ENCODE measurements at places on chromosomes 3 and 15.
A peak's percentile ranks its signal among the peaks of the same experiment; 100 is the strongest.

- DNase-seq, result no peak
Measured at GRCh38 chr15:33742800-33743199, 225.5 kb upstream of the CHRM5 start.

GRCh38 chr15:38335116-38335515, 82.5 kb downstream of the SPRED1 start:
- no peak for DNase-seq

DNA sequence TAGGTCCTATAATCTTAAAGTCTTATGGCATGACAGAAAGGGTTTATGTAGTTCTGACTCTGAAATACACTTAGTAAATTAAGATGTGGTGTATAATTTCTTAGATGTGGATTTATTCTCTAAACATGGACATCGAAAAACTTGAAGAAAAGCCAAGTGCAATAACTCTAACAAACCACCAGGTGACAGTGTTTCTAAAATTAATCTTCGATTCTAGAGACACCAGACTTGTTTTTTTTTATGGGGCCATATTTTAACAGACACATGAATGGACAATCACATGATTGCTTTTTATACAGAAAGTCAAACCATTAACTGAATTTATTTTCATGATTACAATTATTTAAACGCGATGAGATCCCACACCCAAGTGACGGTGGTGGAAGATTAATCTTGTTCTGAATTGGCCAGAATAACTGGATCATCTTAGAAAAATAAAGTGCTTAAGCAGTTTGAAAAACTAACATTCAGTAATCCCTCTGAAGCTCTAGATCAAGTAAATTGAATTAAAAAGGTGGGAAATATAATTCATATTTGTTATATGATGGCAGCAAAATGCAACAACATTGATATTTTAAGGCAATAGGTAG, 305.1 kb downstream of the LSAMP start:
- peak; percentile 57 for DNase-seq

- peak; percentile 39 for DNase-seq
Measured at GRCh38 chr3:81910244-81910852, 148.9 kb upstream of the GBE1 start.

- DNase-seq, result no peak
Measured at GRCh38 chr15:100879061-100879463, 569 bp upstream of the ALDH1A3 start.

DNA sequence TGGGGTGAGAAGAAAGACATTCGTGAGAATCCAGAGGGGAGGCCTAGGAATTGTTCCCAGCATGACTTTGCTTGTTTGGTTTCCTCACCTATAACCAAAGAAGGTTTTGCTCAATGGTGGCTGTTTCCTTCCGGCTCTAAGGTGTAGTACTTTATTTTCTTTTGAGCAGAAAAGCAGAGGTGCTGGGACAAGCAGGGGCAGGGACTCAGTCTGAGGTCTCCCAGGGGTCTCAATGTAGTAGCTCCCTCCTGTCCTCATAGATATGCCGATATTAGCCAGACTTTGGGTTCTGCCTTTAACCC, 41.6 kb downstream of the ZBTB38 start:
- DNase-seq, result no peak

DNA sequence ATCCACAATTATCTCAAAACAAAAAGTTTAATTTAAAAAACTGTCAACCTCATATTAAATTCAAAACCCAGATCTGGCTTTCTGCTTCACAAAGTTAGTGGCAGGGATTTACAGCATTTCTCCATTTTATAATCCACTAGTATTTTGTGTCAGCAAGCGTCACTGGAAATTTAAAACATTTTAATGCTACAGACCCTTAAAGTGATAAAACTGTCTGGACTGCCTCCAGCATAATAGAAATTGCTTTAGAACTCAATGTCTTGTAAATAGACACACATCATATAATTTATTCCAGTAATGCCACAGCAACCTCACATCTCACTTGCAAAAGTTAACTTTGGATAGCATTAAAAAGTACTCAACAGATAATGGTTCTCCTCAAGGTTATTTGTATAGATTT, 116.1 kb downstream of the ULK4 start:
- no peak for DNase-seq

DNA sequence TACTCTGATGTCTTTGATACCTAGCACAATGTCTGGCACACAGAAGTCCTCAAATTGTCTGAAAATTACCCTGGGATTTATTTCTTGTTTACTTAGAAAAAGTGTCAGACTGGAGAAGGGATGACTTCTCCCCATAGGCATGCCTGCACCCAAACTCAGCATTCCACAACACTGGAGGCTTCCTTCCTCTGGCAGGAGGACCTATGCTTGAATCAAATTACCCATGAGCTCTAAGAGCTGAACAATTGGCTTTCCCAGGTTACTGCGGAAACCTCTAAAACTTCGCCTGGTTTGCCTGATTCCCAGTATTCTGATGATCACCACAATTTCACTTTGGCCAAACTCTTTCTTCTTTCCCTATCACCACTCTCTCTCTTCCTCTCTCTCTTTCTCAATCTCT, 217.4 kb downstream of the DIPK2A start:
- no peak for DNase-seq

- DNase-seq, result no peak
Measured at GRCh38 chr15:99408236-99409096, 157.2 kb downstream of the LRRC28 start.

DNA sequence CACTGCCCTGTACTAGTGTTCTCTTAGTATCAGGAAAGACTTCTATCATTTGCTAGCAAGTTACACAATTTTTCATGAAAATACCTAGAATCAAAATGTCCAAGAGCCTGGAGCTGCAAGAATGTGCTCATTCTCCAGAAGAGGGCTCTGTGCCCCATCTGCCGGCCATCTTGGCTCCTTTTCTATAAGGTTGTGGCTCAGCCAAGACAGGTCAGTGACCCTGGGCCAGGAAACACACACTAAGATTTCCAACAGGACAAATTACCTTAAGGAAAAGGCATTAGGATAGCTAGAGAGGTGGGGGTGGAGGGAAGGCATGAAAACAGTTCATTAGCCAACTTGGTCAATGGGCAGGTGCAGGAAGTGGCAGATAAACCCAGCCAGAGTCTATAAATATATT, 20.7 kb downstream of the TIMP4 start:
- no peak for DNase-seq

- no peak for DNase-seq
Measured at GRCh38 chr3:138364356-138365252, 16.2 kb downstream of the MRAS start.

- no peak for DNase-seq
Measured at GRCh38 chr3:149662240-149662887, 4.5 kb upstream of the WWTR1 start.

DNA sequence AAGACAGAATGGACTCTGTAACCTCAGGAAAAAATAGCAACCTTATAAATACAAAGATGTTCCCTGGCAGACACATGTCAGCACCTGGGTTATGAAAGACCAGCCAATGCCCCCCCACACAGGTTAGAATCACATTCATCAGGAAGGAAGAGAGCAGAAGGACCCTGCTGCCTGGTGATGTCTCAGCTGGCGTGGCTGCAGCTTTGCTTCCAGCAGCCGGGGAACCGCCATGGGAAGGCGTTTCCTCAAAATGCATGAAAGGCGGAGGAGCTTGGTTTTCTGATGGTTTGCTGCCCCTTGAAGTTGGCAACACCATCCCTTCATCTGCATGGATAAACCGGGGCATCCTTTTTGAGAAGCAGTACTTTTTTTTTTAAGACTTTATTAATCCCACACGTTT, 10.9 kb upstream of the NSMCE3 start:
- no peak for DNase-seq

- peak; percentile 4 for DNase-seq
Measured at GRCh38 chr3:62558549-62559112, 185.3 kb upstream of the FEZF2 start.

DNA sequence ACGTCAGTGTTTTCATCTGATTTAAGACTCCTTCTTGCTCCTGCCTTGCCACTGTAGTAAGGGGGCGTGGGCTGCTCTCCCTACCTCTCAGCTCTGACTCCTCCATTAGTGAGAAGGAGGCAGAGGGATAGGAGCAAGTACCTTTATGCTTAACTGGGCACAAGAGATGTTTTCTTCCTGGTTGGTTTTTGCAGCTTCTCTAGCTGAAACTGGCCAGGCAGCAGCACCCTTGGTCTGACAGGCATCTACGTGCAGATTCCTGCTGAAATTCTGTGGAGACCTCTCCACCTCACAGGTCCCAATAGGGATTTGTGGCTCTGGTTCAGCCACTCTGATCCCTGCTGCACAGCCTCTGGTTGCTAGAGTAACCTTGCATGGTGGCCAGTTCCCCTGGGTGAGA, 132.5 kb downstream of the CACNA1D start:
- DNase-seq, result no peak

DNA sequence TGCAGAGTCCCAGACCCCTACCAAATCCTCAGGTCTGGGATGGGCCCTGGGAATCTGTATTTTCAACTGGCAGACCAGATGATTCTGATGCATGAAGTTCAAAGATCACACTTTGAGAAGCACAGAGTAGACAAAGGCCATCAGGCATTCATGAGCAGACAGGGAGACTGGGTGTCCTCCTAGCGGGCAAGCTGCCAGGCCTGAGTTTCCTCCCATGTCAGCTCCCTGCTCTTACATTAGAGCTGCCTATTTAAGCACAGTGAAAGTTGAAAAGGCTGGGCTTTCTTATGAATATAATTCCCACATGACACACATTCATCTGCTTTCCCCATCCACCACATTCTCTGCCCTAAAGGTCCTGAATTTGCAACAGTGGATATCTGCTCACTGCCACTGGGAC, 14.0 kb downstream of the CAPN3 start:
- no peak for DNase-seq

- no peak for DNase-seq
Measured at GRCh38 chr15:50783895-50784294, 18.4 kb upstream of the SPPL2A start.

GRCh38 chr15:34006381-34006780, 32.6 kb downstream of the AVEN start:
- DNase-seq, result no peak

DNA sequence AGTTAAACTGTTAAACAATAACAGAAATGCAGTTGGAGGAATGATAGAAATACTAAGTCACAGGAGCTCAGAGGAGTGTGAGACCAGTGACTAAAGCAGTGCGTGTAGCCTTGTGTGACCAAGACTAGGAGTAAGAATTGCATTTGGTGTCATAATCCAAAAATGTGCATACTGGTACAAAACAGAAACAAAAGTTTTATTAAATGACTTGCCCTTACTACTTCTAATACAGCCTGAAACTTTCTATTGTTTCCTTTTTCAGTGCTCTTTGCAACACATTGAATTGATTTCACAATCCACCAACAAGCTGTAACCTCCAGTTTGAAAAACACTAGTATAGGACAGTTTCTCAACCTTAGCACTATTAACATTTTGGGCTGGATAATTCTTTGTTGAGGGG, 17.1 kb downstream of the SNX1 start:
- DNase-seq, result peak; percentile 49

DNA sequence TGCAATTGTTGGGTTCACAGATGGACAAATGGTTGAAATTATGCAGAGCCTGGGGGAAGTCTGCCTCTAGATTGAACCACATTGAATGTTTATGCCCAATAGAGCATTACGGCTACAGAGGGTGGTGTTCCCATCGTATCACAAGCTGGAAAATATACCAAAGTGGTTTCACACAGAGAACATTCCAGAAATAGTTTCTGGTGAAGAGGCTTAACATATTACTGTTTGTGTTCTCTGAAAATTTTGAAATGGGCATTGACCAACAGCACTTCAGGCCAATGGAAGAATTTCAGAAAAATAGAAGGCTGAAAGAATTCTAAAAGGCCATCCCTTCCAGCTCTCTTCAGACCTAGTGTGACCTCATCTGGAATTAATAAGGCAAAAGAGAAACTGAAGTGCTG, 203.9 kb downstream of the NEK10 start:
- DNase-seq, result peak; percentile 65

- no peak for DNase-seq
Measured at GRCh38 chr3:3707858-3708768, 91.1 kb upstream of the LRRN1 start.

DNA sequence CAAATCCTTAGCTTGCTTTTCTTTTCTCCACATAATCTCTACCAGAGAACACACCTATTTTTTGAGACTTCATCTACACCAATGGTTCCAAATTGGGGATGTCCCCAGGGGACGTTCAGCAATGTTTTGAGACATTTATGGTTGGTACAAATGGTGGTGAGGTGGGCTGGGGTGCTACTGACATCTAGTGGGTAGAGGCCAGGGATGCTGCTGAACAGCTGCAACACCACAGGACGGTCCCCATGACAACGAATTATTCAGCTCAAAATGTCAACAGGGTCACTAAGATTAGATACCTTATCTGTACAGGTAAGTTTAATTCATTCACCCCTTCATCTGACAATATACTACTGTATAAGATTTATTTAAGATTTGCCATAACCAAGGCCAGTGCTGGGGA, 14.4 kb downstream of the GK5 start:
- DNase-seq, result no peak

GRCh38 chr3:96416549-96417255, 397.7 kb upstream of the EPHA6 start:
- DNase-seq, result no peak

- DNase-seq, result no peak
Measured at GRCh38 chr3:105801397-105801796, 67.4 kb downstream of the CBLB start.

- no peak for DNase-seq
Measured at GRCh38 chr3:16168211-16168610, 6.3 kb upstream of the GALNT15 start.

Data from kidney glomerular epithelial cell (primary cell).